T-helper 1 cell (primary cell): ENCODE measurements at places on chromosomes 6 and 20.

DNA sequence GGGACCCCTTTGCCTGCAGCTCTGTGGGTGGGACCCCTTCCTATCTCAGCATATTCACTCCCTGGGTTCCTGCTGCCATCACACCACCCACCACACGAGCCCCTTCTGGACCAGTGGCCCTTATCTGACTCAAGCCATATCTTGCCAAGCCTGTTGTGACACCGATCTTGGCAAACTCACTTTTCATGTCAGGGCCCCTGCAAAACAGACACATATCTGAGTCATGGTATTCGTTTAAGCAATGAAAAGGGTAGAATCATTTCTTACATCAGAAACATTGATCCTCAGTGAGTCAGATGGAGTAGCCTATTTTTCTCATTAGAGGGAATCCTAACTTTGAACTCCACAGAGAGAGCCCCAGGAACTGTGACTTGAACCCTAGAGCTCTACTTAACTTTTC, 10.6 kb downstream of the RAET1E start:
- DNase-seq = no peak

GRCh38 chr20:6994452-6994851, 227.0 kb downstream of the BMP2 start:
- DNase-seq = no peak

GRCh38 chr6:71190809-71191208, 97.8 kb upstream of the OGFRL1 start:
- no peak for DNase-seq

DNA sequence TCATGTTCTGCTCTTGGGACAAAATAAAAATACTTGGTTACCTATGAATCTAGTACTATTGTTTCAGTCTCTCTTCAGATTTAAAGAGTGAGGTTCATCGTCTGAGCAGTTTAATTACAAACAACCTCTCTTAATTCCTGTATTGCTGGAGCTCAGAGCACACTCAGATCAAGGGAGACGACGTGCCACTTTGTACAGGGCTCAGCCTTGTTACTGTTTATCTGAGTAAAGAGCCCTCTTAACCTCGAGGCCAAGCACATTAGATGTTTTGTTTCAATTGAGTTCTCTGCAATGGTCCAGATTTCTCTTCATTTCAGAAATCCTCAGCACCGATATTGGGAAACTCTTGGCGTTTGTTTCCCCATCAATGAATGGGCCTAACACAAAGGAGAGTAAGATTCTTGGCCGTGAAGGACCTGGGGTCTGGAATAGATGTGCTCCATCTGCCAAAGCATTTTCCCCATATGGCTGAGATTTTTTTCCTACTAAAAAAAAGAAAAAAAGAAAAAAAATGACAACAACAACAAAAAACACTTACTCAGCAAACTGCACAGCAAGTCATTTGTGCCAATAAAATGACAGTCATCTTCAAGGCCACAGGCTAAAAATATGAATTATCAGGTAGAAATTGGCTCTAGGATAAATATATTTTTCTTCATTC, 82.6 kb upstream of the CCN6 start:
- no peak for DNase-seq

DNA sequence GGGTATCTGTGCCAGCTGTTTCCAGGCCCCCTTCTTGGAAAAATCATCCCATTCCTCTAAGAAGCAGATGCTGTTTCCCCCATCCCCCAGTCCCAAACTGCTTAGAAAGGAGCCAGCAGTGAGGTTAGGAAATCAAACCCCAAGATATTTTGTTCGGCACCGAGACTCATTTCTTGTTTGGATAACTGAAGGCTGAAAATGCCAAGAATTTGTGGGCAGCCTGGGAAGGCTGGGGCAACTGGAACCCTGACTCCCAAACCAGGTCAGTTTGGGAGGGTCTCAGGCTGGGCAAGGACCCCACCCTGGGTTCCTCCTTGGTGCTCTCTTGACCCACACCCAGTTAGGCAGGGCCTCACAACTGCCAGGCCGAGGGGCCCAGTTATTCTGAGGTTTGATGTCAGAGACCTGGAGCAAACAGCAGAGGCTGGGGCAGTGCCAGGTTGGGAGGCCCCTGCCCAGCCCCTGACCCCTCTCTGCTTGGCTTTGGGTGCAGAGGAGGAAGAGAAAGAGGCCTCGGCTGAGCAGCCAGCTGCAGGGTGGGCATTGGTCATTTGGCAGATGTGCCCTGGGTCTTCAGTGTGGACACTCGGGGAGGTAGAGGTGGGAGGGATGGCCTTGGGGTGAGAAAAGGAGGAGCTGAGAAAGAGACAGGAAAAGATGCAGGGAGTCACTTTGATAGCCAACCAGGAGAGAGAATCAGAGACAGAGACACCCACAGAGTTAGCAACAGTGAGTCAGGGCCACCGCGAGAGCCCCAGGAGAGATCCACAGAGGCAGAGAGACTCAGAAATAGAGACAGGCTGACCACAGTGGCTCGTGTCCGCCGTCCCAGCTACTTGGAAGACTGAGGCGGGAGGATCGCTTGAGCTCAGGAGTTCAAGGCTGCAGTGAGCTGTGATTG, 5.0 kb downstream of the ANGPT4 start:
- no peak for DNase-seq

DNA sequence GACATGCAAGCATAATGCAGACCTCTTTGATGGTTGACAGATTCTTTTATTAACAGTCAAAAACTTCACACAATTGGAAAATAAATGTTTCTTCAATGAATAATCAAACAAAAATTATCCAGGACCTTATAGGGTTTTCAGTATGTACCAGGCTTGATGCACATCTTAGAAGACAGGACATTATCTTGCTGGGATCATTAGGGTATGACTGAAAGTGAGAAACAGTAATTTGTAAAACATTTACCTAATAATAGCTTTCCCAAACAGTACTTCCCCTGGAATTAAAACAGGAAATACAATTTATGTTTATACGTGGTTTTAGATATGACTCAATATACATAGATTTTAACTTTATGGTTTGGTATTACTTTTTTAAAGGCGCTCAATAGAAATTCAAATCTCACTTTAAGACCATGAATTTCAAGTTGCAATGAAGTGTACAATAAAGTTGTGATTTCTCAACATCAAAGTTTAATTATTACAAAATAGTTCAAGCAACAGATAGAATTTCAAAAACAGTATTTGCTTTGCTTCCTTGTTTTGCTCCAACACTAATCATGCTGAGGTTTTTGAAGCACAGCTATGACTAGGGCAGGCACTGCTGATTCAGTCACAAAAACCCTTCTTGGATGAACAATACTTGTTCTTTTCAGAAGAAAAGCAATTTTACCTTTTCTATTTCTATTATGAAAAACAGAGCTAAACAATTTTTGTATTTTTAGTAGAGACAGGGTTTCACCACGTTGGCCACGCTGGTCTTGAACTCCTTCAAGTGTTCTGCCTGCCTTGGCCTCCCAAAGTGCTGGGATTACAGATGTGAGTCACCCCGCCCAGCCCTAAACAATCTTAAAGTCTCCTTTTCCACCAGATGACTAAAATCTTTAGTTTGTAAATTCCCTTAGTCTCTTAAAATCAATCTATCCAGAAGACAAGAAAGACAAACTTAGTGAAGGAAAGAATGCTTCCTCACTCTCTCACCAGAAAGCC, 13.7 kb downstream of the SOD2 start:
- no peak for DNase-seq

DNA sequence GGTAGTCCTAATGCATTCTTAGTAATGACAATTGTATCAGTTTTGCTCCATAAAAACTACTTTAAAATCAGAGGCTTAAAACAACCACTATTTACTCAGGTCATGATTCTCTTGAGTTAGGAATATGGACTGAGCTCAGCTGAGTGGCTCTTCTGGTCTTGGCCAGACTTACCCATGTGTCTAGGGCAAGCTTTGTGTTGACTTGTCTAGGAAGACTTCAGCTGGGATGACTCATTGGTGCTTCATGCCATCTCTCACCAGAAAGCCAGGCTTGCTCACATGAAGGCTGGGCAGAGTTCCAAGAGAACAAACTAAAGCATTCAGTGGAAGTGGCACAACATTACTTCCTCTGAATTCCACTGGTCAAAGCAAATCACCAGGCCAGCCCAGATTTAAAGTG, 155.3 kb downstream of the DHX35 start:
- no peak for DNase-seq

- no peak for DNase-seq
Measured at GRCh38 chr20:15236812-15237211, 899.4 kb upstream of the FLRT3 start.

DNA sequence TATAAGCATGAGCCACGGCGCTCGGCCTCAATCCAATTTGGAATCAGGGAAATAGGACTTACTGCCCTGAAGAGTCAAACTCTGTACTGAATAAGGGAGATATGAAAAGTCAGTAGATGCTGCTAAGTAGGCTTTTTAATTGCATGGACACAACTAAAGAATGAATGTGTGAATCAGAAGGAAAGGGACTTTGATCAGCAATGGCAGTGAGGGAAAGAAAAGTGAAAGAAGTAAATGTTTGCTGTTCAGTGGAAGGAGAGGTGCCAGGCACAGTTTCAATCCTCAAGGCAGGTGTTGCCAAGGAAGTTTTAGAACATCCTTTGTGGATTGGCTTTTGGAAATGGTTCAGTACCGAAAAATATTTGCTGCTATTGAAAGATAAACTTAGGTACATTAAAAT, 62.2 kb upstream of the GCM1 start:
- no peak for DNase-seq

DNA sequence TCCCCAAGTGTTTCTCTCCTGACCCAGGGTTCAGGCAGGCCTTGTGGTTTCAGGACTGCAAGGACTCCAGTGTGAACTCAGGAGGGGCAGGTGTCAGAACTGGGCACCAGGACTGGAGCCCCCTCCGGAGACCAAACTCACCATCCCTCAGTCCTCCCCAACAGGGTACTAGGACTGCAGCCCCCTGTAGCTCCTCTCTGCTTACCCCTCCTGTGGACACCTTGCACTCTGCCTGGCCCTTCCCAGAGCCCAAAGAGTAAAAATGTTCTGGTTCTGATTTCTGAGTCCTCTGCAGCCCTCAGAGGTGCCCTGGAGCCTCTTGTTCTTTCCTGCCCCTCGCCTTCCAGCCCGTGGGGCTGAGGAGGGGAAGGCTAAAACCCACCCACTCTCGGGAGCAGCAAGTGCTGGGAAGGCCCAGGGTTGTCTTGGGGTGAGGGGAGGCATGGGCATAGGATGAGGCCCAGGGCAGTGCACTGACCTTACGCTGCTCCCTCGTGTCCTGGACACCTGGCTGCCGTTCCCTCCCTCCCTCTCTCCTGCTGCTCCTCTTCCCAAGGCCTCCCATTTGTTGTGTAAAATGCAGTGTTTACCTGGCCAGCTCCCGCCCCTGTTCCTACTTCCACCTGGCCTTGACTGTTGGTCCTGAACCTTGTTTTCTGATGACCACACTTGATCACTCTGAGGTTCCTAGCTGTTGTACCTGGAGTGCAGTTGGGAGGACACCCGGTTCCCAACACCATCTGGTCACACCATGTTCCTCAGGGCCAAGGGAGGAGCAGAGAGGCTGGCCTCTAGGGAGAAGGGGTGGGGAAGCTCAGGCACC, 9.9 kb downstream of the CNPY3 start:
- no peak for DNase-seq

GRCh38 chr20:18361678-18362077, 73.4 kb downstream of the ZNF133 start:
- no peak for DNase-seq

- DNase-seq = no peak
Measured at GRCh38 chr6:113599444-113599843, 257.7 kb upstream of the MARCKS start.

- DNase-seq = no peak
Measured at GRCh38 chr20:2919518-2920245, 46.4 kb downstream of the PTPRA start.

- no peak for DNase-seq
Measured at GRCh38 chr6:17167327-17167979, 65.6 kb downstream of the STMND1 start.

DNA sequence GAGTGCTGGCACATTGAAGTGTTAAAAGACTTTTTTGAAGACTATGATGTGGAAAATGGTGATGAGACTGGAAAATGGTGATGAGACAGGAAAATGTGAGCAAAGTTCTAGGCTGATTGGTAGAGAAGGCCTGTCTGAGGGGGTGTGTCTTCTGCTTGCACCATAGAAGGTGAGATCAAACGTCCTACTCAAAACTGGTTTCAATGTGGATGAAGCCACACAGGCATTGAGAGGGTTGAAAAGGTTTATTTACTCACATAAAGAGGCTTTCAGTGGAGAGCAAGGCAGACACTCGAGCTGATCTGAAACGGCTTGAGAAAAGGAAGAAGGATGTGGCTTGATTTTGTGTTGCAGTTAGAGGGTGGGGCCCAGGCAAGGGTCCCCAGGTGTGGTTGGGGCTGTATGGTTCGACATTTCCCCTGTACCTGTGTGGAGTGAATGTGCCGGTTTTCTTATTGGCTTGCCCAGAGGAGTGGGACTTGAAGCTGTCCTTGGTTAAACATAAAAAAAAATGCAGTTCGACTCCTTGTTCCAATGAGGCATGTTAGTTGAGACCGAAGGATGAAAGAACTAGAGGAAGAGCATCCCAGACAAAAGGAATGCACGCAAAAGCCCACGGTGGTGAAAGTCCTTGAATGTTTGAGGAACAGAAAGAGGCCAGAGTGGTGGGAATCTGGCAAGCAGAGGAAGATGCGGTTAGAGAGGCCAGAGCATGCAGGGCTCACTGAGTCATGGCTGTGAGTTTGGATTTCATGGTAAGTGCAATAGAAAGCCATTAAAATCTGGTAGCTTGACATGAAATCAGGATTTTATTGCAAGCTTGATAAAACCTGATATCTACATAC, 172.3 kb downstream of the EPM2A start:
- DNase-seq = no peak

DNA sequence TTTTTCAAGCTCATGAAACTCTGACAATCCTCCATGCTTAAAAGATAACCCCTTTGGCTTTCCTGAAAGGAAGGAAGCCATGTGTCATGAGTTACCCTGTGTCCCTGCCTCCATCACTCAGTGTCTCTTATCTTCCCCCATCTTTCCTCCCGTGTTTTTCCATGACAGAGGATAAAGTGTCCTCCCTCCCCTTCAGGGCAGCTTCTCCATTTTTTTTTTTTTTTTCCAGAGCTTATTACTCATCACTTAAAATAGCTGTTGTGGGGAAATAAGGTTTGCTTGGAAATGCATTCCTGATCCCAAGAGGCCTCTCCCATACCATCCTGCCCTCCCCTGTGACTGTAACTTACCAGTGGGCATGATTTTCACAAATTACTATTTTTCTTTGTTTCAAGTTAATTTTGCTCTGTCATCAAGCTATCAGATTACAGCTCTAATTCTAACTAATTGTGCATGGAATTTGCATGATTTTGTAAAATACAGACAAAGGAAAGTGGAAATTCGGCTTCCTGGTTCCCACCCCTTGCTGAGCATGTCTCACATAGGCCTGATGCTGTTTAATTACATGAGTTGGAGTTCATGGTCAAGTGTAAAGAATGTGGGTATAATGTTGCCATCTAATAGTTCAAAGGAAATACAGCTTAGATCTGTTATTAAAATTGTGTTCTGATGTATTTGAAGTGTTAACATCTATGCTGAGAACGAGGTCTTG, 614.5 kb upstream of the FLRT3 start:
- DNase-seq = no peak

GRCh38 chr6:5142915-5143314, 57.8 kb downstream of the PPP1R3G start:
- no peak for DNase-seq

- DNase-seq = no peak
Measured at GRCh38 chr6:11460837-11461661, 76.5 kb upstream of the TMEM170B start.
